ENCODE measurements at places on chromosomes 7 and 10. TPM values are rescaled to one million over a fixed set of nuclear protein-coding genes. Genes with fewer than 3 reads are reported as not detected.
A peak's percentile ranks its signal among the peaks of the same experiment; 100 is the strongest.

GRCh38 chr10:87092376-87092860, 2.2 kb downstream of the GLUD1 start:
- peak overlapping the region; percentile 93 for H3K27ac ChIP-seq
- peak overlapping the region; percentile 97 for H3K4me3 ChIP-seq
- H3K4me1 ChIP-seq: peaks cover 33% of the 10 kb centered on the region
- DNase-seq: no peak
- peaks cover 12% of the 10 kb centered on the region for H3K36me3 ChIP-seq

DNA sequence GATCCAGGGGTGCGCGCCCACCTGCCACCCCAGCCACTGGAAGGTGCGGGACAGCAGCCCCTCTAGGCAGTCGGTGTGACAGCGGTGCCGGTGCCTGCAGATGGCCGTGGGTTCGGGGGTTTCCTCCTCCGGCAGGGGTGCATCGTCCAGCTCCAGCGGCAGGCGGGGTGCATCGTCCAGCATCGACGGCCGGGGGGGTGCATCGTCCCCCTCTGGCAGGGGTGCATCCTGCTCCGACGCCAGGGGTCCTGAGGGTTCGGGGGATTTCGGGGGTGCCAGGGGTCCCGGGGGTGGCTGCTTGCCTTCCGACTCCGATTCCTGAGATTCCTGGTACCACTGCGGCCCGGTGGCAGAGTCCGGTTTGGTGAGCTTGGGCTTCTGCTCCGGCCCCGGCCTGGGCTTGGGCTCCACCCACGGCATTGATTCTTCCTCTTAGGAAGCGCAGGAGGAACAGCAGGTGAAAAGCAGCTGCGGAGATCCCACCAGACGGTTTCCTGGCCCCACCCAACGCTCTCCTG, 90.2 kb upstream of the RAB18 start:
- peaks cover 27% of the 10 kb centered on the region for H3K27me3 ChIP-seq
- H3K36me3 ChIP-seq: no peaks in the 10 kb centered on the region
- H3K4me3 ChIP-seq: no peak overlapping the region
- H3K27ac ChIP-seq: no peak overlapping the region
- H3K4me1 ChIP-seq: no peaks in the 10 kb centered on the region

DNA sequence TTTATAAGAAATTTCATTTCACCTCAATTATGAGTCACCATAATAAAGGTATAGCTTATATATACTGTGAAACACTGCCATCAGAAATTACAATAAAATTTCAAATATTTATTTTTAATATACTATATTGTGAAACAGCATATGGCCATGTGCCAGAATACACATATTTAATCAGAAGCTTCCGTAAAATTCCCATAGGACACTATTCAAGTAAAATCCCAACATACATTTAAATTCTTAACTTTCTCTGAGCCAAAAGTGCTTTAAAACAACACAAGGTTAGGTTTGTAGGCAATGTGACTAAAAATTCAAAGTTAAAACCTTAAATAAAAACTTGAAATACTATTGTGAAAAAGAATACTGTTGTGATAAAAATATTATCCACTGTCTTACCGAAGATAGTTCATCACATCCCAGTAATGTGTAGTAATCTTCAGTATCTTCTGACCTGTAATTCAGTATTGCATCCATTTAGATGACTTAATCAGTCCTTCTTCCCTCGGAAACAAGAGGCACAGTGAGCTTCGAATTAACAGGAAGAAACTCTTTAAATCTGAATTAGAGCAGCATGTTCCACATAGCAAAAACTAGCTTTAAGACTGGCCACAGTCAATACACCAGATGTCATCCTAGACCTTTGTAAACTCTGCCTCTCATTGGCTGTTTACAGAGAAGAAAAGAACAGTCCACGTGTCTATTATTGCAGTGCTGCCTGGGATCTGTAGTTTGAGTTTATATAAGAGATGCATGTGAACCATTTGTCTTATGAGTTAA, at the start of gene DNAJC12:
DNAJC12 (minus strand) TSS at position 648 of the 774 bp plus-strand sequence; CDS start at position 471, 177 bp downstream.
- H3K4me1 ChIP-seq: peaks cover 14% of the 10 kb centered on the region
- peaks cover 6% of the 10 kb centered on the region for H3K36me3 ChIP-seq

DNMBP gene
- 6.0 TPM for total RNA-seq

MSMB gene
- not detected for total RNA-seq

DNA sequence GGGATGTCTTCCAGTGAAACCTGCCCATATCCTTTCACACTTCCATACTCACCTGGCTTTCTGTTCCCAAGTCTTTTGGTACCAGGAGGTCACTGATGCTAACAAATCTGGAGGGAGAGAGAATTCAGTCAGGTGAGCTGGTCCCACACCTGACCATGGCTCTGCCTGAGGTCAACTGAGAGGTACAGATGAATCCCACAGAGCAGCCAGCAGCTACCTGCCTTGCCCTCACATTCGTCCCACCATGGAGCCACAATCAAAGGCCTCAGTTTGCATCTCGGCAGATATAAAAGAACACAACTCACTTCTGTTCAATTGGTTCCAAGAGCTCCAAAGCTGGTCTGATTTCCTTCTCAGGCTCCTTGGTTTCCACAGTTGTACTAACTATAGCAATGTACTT, 47.0 kb downstream of the GDI2 start:
- no peak overlapping the region for H3K4me3 ChIP-seq
- no peak for DNase-seq

STAG3 gene
- 31.1 TPM for total RNA-seq

DNA sequence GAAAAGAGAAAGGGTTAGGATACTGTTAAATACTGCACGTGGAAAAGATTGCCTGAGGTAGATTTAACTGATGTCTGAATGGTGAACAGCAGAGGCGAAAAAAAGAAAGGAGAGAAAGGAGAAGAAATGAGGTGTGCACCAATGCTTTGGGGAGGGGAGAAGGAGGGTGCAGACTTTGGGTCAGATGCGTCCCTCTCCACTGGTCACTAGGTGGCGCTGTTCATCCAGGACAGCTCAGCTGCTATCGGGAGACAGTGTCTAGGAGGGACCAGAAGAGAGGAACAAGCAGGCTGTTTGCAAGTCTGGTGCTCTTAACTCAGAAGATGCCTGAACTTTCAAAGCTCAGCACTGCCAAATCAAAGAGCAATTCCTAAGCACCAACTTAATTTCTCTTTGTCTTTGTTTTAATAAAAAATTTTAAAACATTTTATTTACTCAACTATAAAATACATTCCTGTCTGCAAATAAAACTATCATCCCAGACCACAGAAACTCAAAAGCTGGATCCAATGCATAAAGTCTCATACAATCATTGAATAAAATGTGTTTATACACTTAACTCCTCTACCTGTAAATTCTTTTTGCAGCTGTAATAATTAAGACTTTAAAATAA, 83.9 kb upstream of the PDLIM1 start:
- peak; percentile 62 for DNase-seq
- H3K4me1 ChIP-seq: peaks cover 6% of the 10 kb centered on the region
- H3K27me3 ChIP-seq: peaks cover 18% of the 10 kb centered on the region
- H3K27ac ChIP-seq: no peak overlapping the region
